NCI-H510A (cell line): ENCODE measurements at places on chromosomes 16 and 17.
A peak's percentile ranks its signal among the peaks of the same experiment; 100 is the strongest.

GRCh38 chr16:67726106-67727034, 7.3 kb upstream of the GFOD2 start:
- no peak for DNase-seq

DNA sequence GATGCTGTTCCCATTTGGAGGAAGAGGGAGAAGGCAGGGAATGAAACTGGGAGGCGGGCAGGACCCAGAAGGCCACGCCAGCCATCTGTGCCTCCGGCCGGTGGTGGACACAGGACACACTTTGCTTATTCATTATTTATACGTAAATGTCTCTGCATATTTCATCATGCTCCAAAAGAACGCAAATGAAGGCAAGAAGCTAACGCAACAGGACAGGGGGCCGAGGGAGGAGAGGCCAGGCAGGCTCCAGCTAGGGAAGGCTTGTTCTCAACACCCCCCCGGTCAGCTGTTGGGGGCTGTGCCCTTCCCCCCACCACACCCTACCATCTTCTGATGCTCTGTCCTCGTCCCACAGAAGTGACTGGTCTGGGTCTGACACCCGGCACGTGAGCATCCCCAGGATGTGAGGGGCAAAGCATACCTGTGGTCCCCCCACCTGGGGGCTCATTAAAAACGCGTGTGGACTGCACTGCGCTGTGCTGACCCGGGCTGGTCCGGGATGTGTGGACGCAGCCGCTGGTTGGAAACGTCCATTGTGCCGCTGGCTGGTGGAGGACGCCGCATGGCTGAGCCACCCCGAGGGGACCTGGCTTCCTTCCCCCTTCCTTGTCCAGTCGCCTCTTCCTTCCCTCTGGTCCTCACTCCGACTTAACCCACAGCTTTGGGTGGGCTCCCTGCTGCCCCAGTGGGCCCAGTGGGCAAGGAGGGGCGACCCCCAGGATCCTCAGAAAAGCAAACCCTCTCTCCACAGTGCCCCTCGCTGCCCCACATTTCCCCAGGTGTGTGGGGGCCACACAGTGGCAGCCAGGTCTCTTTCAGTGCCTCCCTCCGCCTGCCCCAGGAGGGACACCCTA, 46.4 kb upstream of the ENPP7 start:
- no peak for DNase-seq

DNA sequence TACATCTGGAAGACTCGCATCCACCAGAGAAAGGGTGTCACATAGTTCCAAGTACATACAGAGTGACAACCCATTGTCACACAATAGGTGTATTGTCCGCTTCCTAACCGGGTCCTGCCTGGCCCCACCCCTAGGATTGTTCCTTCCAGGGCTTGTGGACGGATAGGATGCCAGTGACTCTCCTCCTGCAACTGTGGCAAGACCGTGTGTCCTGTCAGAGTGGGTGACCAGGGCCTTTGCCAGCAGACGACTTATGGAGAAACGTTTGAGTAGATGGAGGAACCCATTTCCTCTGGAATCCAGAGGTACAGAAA, 258.4 kb downstream of the CPPED1 start:
- DNase-seq = no peak

GRCh38 chr16:89031715-89032659, 55.0 kb upstream of the CBFA2T3 start:
- no peak for DNase-seq

- no peak for DNase-seq
These were observed 114.6 kb downstream of the ZNF18 start for GRCh38 chr17:11882716-11883115.

DNA sequence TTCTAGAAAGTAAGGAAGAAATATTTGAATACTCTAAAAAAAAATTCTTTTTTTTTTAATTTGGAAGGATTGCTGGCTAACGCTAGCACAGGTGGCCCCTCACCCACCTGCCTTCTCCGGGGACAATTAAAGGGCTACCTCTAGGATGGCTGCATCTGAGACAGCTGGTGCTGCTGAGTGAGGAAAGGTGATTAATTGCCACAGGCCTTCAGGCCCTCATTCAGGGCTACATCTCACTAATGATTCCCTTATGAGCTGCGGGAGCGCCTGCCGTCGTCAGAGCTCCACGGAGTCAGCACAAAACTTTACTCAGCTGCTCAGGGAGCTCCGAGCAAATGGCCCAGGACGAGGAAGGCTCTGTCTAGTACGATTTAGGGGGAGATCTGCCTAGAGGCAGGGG, 27.0 kb upstream of the AKTIP start:
- DNase-seq = peak; percentile 45

DNA sequence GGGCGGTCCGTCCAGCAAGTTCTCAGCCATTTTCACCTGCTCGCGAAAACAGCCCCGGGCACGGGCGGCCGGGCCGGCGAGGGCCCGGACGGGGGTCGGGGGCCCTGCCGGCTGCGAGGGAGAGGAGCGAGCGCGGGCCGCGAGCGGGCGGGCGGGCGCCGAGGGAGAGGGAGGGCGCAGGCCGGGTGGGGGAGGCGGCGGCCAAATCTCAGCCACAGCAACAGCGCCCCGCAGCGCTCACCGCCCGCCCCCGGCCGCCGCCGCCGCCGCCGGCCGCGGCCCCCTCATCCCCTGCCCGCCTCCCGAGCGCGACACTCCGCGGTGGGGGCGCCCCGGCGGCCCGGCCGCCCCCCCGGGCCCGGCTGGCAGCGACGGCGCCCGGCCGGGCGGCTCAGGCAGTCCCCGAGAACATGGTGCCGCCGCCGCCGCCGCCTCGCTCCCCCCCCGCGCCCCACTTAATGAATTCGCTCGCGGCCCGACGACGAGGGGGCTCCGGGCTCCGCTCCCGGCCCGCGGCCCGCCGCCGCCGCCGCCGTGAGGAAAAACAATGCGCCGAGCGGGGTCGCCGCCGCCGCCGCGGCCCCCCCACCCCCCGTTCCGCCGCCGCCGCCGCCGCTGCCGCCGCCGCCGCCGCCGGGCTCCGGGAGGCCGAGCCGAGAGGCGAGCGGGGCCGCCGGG, 487 bp downstream of the CREBBP start:
- DNase-seq = peak; percentile 14

- no peak for DNase-seq
These were observed 39.3 kb upstream of the MAP2K6 start for GRCh38 chr17:69375229-69375628.

GRCh38 chr17:50593321-50593720, 32.8 kb downstream of the CACNA1G start:
- DNase-seq = peak; percentile 96

DNA sequence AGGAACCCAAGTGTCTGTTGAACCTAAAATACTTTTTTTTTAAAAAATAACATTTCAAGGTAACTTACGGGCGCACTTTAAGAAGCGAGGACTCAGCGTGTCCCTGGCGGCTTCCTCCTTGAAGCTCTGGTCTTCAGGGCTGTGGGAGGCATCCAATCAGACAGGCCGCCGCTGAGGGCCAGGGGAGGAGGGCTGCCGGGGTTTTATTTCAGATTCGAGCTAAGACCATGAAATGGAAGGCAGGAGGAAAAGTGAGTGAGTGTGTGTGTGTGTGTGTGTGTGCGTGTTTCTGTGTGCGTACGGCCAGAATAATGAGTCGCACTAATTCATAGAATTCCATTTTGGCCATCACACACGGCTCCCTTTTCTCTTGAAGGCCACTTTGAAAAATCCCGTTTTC, 41.1 kb downstream of the C16orf78 start:
- no peak for DNase-seq

- no peak for DNase-seq
These were observed 94.4 kb upstream of the CIBAR2 start for GRCh38 chr16:85206472-85207356.

- no peak for DNase-seq
These were observed 229.5 kb downstream of the FTO start for GRCh38 chr16:53933407-53933806.

GRCh38 chr17:41976142-41976768, 9.7 kb downstream of the CNP start:
- no peak for DNase-seq

GRCh38 chr17:57584050-57584551, 161.0 kb downstream of the CCDC182 start:
- no peak for DNase-seq

- no peak for DNase-seq
These were observed 3.2 kb downstream of the ATP2C2 start for GRCh38 chr16:84371553-84371865.
